Fibroblast of lung (primary cell): ENCODE measurements at places on chromosomes 7 and 10. TPM values are rescaled to one million over a fixed set of nuclear protein-coding genes. Genes with fewer than 3 reads are reported as not detected.
A peak's percentile ranks its signal among the peaks of the same experiment; 100 is the strongest.

GRCh38 chr10:74822521-74823089 lies 3.8 kb upstream of the KAT6B start:
- peak; percentile 85 for DNase-seq

GRCh38 chr7:55502124-55502857 lies 70.0 kb downstream of the VOPP1 start:
- DNase-seq, result no peak

GRCh38 chr10:123990889-123991288 lies 99.3 kb upstream of the CPXM2 start:
- no peak for DNase-seq

- no peak for DNase-seq
Observed at GRCh38 chr10:22369434-22370072, 24.3 kb downstream of the SPAG6 start.

DNA sequence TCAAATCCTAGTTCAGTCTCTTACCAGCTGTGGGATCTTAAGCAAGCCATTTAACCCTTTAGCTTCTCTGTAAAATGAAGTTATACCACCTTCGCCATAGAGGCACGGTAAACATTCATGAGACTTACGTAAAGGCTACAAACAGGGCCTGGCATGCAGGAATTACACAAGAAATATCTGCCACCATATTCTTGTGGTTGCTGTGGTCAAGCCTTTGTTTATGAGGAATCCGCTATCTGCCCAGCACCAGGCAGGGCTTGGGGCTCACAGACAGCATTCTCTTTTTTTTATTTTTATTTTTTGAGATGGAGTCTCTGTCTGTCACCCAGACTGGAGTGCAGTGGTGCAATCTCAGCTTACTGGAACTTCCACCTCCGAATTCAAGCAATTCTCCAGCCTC lies 9.9 kb downstream of the AIFM2 start:
- peak; percentile 41 for DNase-seq

- no peak for DNase-seq
Observed at GRCh38 chr10:126669168-126669567, 1.3 kb downstream of the C10orf90 start.

DNA sequence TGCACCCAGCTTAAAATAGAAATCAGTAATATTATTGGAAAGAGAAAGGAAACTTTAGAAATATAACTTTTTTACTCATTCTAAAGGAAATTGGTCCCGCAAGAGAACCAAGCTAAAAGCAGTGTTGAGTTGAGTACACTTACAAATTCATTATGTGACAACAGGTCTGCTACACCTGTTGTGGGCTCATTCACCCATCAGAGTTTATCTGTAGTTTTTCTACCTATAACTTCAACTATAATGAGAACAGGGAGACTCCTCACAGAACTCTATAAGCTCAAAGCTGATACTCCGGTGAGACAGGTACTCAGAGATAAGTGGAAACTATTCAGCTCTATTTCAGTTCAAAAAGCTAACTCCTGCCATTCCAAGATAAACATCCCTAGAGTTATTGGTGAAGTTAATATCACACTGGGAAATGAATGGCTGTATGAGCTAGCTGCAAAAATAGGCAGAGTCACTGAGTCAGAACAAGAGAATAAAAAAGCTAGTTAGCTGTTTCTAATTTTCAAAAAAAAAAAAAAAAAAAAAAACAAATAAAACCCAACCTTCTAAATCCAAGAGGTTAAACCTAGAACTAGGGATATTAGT lies 121.3 kb downstream of the PPP1R3A start:
- no peak for DNase-seq

SFRP5 gene
- polyA plus RNA-seq, result not detected in 2 replicates

SYT15B gene
- 0.02 and 0.03 TPM in 2 replicates for polyA plus RNA-seq

ITPRID1 gene
- not detected in 2 replicates for polyA plus RNA-seq

ADAM8 gene
- 0.23 and 0.26 TPM in 2 replicates for polyA plus RNA-seq

CPA1 gene
- polyA plus RNA-seq, result 0.12 TPM in 1 of 2 replicates, not detected in the other

FAM241B gene
- 0.55 and 0.61 TPM in 2 replicates for polyA plus RNA-seq

PTPRN2 gene
- 0.54 and 0.70 TPM in 2 replicates for polyA plus RNA-seq
